ENCODE measurements at places on chromosomes 6 and 20.

- no peak for DNase-seq
These were observed 54.6 kb downstream of the GMPR start for GRCh38 chr6:16292942-16293341.

- no peak for DNase-seq
These were observed 98.7 kb upstream of the FUT9 start for GRCh38 chr6:95917034-95917433.

DNA sequence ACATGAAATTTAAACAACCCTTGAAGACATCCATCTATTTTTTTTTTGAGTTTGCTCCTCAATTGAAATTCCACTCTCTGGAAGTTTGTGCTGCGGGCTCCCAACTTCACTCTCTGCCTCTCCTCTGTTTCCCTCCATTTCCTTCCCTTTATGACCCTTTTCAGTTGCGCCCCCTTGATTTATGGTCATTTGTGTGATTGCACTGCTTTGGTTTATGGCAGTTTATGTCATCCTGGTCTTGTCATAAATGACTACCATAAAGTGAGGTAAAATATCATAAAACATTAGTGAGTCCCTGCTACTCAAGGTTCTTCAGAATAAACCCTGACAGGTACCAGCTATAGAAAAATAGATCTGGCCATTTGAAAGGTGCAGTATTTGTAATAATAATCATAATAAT, 348.3 kb upstream of the ZFP64 start:
- DNase-seq, result no peak

DNA sequence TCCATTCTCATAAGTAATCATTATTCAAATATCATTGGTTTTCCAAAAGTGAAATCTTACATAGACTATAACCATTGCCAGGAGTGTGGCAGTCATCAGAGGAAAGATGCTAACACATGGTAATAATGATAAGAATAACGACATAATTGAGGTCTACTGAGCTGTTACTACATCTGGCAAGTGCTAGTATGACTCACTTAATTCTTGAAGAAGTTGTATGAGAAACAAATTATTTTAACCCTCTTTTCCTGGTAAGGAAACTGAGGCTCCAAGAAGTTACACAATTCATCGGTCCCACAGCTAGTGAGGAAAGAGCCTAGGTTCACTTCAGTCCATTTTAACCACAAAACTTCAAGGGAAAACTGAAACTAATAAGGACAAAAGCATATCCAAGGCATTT, 335.6 kb upstream of the BTBD3 start:
- DNase-seq, result no peak

DNA sequence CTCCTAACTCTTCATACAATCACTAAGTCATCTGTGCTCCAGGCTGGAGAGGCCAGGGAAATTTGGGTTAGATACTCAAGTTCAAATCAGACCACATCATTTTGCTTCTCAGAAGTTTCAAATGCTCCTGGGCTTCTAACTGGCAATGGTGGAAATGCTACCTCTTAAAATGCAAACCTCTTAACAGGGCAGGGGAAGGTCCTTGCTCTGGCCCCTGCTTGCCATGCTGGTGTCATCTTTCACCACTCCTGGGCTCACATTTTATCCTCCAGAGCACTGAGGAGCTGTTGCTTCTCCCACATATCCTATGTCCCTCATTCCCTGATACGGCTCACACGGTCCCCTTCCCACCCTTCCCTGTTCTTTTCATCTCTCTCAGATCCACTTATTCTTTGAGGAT, 41.8 kb upstream of the NT5E start:
- no peak for DNase-seq

GRCh38 chr6:16660157-16660497, 101.1 kb downstream of the ATXN1 start:
- DNase-seq, result no peak

DNA sequence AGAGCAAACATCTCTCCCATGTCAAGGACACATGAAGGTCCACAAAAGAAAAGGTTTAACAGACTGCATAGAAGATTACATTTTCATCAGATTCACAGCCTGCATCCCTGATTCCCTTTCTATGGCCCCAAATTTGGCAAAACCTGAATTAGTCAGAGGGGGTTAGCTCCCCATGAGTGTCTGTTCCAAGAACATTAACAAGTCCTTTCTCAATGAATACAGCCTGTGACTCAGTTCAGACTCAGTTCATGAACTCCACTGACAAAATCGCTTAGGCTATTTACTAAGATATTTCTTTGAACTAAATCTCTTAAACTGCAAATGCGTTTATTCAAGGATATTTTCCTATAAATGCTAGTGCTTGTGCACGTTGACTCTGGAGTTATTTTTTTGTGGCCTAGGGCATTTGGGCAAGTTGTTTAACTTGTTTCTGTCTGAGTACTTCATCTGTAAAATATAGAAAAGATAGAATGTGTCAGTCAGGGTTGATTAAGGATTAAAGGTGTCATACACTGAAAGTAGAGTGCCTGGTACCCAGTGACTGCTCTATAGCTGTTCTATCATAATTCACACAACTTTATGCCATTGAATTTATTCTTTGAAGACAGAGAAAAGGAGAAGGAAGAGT, 422.6 kb downstream of the HTR1B start:
- DNase-seq, result no peak

- DNase-seq, result no peak
These were observed 586.7 kb upstream of the CITED2 start for GRCh38 chr6:139961190-139961589.

DNA sequence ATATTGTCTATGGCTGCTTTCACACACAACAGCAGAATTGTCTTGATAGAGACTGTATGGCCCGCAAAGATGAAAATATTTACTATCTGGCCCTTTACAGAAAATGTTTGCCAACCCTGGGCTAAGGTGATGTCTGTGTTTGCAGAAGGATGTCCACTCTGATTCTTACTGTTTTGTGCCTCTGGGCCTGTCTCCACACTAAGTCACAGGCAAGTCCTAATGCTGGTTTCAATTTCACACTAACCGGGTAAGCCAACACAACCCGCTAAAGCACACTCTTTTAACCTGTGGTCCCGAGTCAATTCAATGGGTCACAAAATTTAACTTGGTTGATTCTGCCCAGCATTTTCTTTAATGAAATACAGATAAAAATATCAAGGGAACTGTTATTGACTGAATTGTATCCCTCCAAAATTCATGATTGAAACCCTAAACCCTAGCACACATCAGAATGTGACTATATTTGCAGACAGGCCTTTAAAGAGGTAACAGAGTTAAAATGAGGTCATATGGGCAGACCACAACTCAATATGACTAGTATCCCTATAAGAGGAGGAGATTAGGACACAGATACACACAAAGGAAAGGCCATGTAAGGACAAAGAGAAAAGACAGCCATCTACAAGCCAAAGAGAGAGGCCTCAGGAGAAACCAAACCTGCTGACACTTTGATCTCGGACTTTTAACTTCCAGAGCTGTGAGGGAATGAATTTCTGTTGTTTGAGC, 78.4 kb downstream of the FYN start:
- no peak for DNase-seq

DNA sequence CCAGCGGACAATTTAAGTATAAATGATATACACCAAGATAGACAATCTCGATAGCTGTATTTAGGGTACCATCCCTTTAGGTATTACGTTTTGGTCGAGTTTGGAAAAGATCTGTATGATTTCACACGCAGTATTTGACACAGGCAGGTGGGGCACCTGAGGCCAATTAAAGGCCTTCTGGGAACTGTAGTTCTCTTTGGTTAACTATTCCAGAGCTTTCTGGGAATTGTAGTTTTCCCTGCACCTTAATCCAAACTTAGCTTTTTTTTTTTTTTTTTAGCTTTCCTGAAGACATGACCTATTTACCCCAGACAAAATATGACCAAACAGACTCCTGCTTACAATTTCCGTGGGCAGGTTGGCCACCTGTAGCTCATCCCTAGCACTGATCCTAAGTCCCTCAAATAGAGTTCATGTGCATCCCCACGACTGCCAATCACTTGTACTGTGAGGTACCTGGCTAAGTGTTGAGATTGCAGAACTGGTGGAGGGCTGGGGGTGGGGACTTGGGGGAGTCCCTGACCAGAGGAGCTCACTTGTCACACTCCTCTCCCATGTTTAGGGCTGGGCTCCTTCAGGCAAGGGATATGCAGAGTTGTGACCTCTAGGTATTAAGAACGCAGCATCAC, 999 bp upstream of the EHMT2 start:
- no peak for DNase-seq

- DNase-seq, result no peak
These were observed 238.5 kb upstream of the RAB32 start for GRCh38 chr6:146305092-146305491.

DNA sequence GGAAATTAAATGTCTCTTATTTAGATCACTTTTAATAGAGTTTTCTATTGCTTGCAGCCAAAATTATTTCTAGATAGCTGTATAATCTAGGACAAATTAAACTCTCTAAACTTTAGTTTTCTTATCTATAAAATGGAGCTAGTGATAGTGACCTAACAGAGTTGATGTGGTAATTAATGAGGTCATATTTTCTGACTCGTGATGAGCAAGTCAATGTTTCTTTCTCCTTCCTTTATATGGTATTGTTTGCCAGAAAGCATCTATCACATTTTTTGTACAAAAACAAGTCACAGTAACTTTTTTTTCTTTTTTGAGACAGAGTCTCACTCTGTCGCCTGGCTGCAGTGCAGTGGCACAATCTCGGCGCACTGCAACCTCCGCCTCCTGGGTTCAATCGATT, 267.7 kb downstream of the FARS2 start:
- no peak for DNase-seq

GRCh38 chr20:53929974-53930650, 140.3 kb downstream of the BCAS1 start:
- no peak for DNase-seq

DNA sequence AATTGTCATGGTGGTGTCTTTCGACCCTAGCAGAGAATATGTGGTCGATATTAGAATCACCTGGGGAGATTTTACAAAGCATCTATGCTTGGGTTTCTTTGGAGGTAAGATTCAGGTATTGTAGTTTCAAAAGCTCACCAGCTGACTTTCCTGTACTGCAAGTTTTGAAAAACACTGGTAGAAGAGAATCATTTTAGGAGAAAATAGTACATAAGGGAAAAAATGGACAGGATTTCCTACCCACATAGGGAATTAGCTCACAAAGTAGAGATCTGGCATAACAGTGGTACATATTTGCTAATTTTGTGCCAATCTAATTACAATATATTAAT, 27.4 kb upstream of the ABT1 start:
- no peak for DNase-seq
